ENCODE measurements at places on chromosomes 16 and 17.

- no peak for DNase-seq
Observed at GRCh38 chr17:48571024-48571818, 6.9 kb downstream of the HOXB4 start.

DNA sequence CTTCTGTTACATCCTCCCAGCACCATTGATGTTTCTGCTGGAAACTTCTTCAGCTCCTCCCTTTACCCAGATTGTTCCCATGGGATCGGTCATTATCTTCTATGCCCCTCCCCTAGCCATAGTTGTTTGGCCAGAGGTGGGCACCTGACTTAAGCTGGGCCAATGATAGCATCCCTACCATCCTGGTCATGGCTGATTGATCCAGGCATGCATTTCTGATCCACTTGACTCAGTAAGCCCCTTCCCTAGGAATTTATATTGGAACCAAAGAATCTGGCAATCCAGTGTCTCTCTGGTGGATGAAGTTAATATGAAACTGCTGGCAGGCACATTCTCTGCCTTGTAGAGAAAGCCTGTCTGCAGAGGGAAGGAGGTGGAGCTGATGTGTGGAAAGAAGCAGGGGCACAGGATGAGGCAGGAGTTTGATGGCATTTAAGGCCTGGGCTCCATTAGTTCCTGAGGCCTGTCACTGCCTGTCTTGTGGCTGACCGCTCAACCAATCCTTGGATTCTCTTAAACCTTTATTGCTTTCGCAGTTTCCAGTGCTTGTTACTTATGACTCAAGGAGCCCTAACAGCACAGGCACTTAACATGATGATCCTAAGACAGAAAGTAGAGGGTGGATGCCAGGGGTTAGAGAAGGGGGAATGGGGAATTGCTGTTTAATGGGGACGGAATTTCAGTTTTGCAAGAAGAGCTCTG is 152.4 kb downstream of the ABCC12 start:
- DNase-seq: no peak

DNA sequence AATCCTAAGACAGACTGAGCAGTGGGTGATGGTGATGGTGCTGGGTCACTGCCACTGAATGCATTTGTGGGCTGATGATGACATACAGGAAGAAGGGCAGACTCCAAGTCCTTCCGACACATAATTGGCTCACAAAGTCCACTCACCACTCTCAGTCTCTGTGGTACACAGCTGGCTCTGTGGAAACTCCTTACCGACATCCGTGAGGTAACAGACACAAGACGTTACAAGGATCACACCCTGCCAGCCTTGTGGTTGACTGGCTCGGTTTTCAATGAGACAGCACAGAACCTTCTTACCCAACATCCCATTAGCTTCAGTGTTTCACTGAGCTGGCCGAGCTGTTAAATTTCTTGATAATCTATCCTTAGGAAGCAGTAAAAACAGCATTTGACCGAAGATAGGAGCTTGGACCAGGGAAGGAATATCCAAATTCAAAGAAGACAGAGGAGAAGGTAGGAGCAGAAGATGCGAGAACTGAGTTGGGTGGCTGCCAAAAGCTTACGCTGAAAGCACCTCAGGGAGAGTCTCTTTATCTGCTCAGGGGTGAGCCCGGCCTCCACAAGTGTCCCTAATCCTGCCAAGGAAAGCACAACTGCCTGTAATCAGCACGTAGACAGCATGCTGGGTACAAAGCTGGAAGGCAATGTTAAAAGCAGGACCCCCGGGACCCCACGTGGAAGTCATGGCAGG is 5.5 kb upstream of the MXRA7 start:
- peak; percentile 66 for DNase-seq

GRCh38 chr16:49342336-49343265 is 31.0 kb upstream of the C16orf78 start:
- DNase-seq: no peak

GRCh38 chr17:80807014-80807413 is 184.6 kb upstream of the CHMP6 start:
- DNase-seq: no peak

DNA sequence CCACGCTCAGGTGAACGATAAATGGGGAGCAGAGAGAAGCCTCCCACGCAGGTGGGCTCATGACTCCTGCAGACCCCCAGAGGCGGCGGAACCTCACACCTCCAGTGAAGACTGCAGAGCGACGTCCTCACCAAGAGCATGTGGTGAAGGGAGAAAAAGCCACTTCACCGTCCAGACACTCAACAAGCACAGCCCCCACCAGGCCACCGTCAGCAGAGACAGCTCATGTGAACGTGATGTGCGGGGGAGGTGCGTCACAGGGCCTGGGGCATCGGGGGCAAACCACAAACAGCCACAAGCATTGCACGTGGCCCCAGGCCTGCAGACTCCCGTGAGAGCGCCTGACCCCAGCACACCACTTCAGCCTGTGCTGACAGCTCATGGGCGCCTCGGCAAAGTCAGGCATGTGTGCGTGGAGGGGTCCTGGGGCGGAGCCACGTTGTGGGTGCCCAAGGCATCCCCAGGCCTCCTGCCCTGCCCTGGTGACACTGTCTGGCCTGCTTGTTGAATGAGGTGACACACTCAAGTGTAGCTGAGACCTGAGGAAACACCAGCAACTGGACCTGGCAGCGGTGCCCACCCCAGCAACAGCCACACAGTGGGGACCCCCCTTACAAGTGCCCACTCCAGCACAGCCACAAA is 19.0 kb downstream of the LMF1 start:
- DNase-seq: no peak
